ENCODE measurements at places on chromosomes 12 and 14. TPM values are rescaled to one million over a fixed set of nuclear protein-coding genes. Genes with fewer than 3 reads are reported as not detected.

The TEP1 gene
- 13.8 TPM for polyA plus RNA-seq

The OR6C2 gene
- not detected for polyA plus RNA-seq

The EIF2S3B gene
- 10.3 TPM for polyA plus RNA-seq

The KLHDC2 gene
- 147 TPM for polyA plus RNA-seq

The SLC7A8 gene
- 108 TPM for polyA plus RNA-seq

The TGFB3 gene
- polyA plus RNA-seq: 16.3 TPM

The HOTAIR gene
- 2.2 TPM for polyA plus RNA-seq

The GCH1 gene
- polyA plus RNA-seq: 11.1 TPM

The CLEC2B gene
- 3.3 TPM for polyA plus RNA-seq

GRCh38 chr12:47849261-47849660 lies 29.6 kb upstream of the HDAC7 start:
- DNase-seq: no peak

DNA sequence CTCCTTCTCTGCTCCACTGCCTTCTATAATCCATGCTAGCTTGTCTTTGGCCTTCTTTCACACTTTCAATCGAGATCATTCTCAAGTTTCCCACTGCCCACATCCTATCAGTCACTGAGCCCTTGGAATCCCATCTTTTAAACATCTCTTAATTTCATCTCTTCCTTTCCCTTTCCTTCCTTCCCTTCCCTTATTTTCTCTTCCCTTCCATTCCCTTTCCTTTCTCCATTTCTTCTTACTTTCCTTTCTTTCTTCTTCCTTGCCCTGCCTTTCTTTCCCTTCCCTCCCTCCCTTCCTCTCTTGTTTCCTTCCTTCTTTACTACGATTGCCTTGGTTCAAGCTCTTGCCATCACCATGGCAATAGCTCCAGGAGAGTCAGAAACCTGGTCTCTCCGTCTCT lies 183.8 kb downstream of the EMP1 start:
- DNase-seq: no peak

GRCh38 chr14:77043984-77044485 lies 15.5 kb upstream of the IRF2BPL start:
- DNase-seq: no peak

- DNase-seq: no peak
Observed at GRCh38 chr14:105420974-105421674, 1.5 kb downstream of the MTA1 start.

GRCh38 chr12:89920866-89921265 lies 212.2 kb upstream of the ATP2B1 start:
- no peak for DNase-seq

DNA sequence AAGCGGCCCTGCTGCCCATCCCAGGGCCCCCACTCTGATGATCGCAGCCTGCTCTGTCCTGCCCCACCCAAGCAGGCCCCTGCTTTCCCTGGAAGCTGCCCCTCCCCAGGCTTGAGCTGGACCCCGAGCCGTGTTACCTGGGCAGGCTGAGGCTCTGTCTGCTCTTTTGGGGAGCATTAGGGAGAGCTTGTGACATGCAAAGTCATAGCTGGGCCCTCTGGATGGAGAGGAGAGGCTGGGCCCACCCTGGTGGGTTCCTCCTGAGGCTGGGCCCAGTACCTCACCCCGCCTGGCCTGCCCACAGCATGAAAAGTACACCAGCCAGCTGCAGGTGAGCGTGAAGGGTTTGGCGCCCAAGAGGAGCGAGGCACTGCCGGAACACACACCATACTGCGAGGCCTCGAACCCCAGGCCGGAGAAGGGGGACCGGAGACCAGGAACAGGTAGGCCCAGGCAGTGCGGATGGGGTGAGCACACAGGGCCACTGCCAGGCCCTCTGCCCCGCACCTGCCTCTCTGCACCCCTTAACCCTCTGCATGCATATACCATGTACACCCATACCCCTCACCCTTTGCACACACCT lies 15.0 kb downstream of the CEP170B start:
- DNase-seq: no peak

- no peak for DNase-seq
Observed at GRCh38 chr12:127550271-127550670, 716.7 kb upstream of the TMEM132C start.

DNA sequence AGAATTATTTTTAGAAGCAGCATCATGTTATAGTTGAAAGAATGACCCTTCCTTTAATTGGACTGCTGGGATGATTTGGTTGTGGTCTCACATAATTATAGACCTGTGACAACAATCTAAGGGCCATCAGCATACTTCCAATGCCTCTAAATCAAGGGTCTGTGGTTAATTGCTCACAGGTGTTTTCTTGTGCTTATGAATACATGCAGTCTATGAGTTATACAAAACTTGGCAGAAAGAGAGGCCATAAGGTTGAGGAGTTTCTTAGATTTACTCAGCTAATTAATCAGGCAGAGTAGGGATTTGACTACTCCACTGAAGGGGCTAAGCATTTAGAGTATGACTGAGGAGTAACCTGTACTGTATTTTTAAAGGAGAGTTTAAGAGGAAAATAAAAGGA lies 37.0 kb upstream of the FRMD6 start:
- DNase-seq: no peak

GRCh38 chr12:55142669-55143565 lies 16.7 kb downstream of the OR9K2 start:
- peak; percentile 13 for DNase-seq

GRCh38 chr12:120685522-120685921 lies 1.4 kb upstream of the MLEC start:
- DNase-seq: no peak

GRCh38 chr12:19624491-19624890 lies 185.2 kb downstream of the AEBP2 start:
- no peak for DNase-seq

GRCh38 chr14:50773632-50774541 lies 57.1 kb downstream of the NIN start:
- no peak for DNase-seq

- peak; percentile 73 for DNase-seq
Observed at GRCh38 chr12:47904713-47905709, at the start of gene VDR. VDR (minus strand) TSS chr12:47904994; CDS start chr12:47879113, 25,881 bp downstream.

DNA sequence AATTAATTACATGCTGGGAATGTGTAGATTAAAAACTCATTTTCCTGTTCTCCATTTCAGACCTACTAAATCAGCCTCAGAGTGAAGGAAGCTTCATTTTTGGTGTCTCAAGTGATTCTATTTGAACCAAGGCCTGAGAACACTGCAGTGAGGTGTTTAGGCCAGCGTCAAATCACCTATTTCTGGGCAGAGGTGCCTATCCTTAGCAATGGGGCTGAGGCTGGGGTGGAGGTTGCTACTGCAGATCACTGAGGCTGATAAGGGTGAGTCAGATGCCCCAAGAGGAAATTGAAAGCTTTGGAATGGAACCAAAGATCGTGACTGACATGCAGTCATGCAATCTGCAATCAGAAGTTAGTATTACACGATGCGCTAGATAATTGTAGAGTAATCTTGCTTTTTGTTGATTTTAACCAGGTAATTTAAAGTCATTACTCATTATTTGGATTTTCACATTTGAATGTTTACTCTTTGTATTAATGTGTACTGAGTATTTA lies 4.4 kb downstream of the TXNRD1 start:
- no peak for DNase-seq

- no peak for DNase-seq
Observed at GRCh38 chr12:65952737-65953209, 128.5 kb downstream of the HMGA2 start.

GRCh38 chr12:30732954-30733637 lies 21.7 kb downstream of the CAPRIN2 start:
- DNase-seq: no peak

GRCh38 chr14:72782817-72783216 lies 111.1 kb downstream of the DPF3 start:
- DNase-seq: no peak

- DNase-seq: no peak
Observed at GRCh38 chr12:1377117-1377516, 217.3 kb downstream of the FBXL14 start.
